ENCODE measurements at places on chromosomes 2 and 18.

- no peak for DNase-seq
These were observed 173.6 kb downstream of the GRB14 start for GRCh38 chr2:164447660-164448059.

DNA sequence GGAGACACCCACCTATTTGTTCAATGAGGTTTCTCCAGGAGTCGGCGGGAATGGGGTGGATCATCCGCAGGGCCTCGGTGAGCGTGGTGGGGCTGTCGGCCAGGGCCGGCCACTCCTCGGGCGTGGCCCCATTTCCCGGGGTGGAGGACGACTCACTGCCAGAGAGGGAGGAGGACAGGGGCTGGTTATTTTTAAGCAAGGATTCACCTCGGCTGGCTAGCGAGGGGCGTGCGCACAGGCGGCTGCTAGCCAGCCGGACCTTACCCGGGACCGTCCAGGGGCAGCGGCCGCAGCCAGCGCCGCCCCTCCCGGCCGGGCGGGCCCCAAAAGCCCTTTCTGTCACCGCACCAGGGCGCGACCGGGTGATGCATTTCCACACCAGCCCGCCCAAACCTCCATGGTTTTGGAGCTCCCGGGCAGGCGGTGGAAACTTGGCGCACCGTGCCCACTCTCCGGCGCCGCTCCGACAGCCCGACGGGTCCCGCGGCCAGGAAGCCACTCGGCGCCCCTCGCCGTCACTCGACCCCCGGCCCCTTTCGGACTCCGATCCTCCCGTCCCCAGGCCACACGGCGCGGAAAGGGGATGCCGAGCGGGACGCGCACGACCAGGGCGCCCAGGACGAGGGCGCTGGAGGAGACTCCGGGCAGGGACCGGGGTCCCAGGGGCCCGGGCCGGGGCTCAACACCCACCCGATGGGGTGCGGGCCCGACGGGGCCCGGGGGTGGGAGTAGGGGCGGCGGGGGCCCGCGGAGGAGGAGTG lies 57.1 kb downstream of the SNORC start:
- no peak for DNase-seq

- DNase-seq = no peak
These were observed 301.8 kb upstream of the GALNT5 start for GRCh38 chr2:156955701-156956100.

DNA sequence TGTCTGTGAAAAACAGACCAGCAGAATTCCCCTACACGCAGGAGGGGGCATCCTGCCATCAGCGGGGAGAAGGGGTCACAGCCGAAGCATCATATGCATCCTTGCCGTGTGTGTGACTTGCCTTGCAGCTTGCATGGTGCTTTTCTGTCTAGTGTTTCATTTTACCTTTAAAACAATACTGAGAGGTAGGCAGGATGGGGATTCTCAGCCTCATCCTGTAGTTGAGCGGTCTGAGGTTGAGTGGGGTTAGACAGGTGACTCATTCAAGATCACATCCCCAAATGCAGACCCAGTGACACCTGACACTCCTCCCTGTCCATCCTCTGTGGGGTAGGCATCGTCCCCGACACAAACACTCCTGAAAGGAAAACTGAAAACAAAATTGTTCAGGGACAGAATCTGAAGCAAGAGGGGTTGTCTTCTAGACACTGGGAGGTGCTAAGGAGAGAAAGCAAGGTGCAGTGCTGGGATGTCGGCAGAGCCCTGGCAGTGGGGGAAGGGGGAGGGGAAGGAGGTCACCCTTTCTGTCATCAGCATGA lies 7.9 kb downstream of the ARL4C start:
- DNase-seq = no peak

DNA sequence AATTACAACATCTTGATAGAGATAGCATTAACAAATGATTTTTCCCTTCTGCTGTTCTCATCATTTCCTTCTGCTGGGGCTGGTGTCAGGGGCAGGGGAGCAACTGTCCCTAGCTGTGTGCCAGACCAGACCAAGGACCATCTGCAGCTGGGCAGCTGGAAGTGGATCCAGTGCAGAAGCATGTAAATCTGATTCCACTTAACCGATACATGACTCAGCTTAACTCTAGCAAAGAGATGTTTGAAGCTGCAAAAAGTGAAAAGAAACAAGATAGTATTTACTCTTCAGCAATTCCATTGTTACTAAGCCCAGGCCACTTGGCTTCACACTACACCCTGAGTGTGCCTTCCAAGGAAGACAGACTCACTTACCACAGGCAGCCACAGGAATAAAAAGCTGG lies 151.1 kb downstream of the GALNT1 start:
- DNase-seq = no peak

- no peak for DNase-seq
These were observed 6.5 kb downstream of the IGFBP5 start for GRCh38 chr2:216688731-216689340.

DNA sequence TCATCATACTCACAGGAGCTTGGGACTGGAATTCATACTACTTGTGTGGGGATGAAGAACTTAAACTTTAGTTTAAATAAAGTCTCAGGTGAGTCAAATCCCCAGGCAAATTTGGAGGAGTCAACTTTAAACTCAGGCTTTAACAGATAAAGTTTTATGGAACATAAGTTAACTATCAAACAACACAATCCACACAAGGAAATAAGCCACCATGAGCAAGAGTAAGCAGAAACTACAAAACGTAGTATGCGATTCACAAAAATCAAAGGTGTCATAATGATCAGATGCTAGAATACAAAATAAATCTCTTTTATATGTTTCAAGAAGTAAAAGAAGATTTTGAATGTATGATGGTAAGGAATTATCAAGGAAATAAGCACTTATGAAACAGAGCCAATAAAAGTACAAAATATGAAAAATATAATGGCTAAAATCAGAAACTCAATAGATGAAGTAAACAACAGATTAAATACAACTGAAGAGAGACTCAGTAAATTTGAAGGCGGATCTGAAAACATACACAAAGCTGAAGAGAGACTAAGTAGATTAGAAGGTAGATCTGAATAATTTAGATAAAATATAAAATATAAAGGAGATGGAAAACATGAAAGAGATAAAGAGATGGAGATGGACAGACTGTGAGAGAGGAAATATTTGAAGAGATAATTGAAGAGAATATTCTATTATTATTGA lies 97.5 kb upstream of the TWIST2 start:
- DNase-seq = no peak

- no peak for DNase-seq
These were observed 260.6 kb upstream of the NT5C1B start for GRCh38 chr2:18849841-18850578.
